T-helper 9 cell (primary cell): ENCODE measurements at places on chromosomes 1 and 21.

DNA sequence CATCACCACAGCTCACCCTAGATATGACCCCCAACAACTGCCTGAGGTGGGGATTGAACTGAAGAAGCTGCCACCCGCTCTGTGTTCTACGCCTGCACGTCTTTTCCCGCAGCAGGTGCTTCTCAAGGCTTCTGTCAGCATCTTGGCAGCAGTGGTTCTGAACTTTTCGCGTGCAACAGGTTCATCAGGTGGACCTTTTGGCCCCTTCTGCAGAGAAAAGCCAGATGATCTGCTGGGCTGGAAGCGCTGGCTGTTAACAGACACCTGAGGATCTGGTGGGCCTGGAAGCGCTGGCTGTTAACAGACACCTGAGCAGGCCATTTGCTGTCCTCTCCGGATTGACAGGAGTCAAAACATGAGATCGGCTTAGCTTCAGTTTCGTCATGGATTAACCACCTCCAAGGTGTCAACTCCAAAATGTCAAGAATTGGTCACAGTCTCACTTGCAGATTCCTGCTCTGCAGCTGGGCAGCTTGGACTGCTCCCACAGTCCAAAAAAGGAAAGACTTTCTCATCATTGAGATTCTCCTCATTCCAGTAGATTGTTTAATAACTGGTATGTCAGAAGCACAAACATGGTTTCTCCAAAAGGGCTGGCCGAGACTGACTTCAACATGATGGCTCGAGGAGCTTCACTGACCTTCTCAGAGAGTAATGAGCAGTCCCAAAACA, 4.7 kb downstream of the C1orf174 start:
- DNase-seq, result no peak

DNA sequence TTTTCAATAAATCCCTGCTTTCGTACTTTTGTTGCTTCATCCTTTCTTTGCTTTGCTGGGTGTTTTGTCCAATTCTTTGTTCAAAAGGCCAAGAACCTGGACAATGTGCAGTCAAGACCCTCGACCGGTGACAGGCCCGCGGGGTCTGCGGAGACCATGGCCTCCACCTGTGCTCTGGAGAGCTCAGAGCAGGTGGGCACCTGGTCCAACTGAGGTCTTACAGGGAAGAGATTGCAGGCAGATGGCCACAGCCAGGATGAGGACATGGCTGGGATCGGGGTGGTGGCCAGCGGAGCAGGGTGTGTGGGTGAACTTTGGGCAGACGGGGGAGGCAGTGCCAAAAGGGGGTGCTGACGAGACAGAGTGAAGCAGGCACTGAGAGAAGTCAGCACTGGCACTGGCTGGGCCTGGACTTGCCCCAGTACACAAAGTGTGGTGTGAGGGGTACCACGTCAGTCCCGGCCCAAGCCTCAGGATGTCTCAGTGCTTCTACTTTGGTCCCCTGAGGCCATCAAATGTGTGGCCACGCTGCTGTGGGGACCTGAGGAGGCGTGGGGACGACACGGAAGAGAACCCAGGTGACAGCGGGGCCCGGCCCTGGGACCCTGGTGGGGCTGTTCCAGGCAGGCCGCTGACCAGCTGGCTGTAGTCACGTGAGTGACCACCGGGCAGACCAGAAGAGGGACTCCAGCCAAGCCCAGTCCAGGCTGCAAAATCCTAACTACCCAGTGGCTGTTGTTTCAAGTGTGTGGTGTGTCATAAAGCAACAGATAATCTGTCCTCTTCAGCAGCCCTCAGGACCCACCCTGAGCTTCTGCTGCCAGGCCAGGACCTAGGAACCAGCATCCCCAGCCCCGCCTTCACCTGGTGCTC, 10.4 kb upstream of the CCDC27 start:
- no peak for DNase-seq

DNA sequence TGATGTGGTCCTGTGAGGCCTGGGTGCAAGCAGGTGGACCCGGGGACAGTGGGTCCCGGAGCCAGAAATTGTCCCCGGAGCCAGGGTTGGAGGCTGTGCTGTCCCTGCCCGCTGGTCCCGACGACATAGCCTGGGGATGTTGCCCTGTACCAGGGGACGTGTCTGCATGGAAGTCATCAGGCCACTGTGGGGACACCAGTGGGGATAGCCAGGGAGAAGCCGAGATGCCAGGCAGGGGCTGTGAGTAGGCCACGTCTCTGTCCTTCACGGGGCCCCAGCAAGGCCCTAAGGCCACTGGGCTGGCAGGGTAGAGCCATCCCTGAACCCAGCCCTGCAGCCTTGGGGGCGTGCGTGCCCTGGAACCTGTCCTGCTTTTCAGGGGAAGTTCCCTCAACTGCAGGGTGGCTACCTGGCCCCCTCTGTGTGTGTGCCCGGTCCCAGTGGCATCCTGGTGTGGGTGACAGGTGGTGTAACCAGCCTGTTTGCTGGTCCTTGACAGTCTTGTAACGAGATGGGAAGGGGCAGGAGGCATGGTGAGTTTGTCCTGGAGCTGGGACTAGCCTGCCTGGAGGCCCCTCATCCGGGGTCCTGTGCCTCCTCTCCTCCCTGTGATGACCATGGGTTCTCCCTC, 73.2 kb downstream of the OBSCN start:
- no peak for DNase-seq

DNA sequence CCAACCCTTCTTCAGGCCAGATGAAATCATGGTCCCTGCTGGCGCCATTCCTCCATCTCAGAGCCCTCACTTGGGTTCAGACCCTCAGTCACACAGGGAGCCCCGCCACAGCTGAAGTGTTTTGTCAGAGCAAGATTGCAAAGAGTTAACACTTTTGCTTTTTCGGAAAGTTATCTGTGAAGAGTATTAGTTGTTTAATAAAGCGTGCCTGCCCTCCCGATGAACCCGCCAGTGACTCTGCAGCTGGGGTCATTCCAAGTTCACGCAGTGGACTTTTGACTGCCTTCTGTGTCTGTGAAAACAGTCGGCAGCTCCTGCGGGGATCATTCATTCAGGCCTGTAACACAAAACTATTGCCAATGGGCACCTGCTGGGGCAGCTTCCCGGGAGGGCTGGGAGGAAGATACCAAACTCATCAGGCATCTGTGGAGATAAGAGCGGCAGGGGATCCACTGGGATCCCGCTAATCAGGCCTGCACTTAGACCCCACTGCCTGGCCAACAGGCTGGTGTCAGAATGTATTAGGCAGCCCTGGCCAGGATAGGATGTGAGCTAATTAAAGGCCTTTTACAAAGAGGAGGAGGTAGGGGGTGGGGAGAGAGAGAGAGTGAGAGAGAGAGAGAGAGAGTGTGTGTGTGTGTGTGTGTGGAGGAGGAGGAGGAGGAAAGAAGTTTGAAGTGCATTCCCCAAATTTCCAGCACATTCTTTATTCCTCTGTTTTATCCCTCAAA, 184.5 kb downstream of the DHRS3 start:
- no peak for DNase-seq

- DNase-seq, result no peak
Measured at GRCh38 chr1:199124351-199124750, 485.5 kb downstream of the PTPRC start.

- no peak for DNase-seq
Measured at GRCh38 chr1:11560061-11560460, 81.1 kb downstream of the DISP3 start.

GRCh38 chr1:25848531-25848930, 10.7 kb downstream of the AUNIP start:
- DNase-seq, result no peak

- no peak for DNase-seq
Measured at GRCh38 chr1:22884806-22885530, 87.7 kb downstream of the LACTBL1 start.

DNA sequence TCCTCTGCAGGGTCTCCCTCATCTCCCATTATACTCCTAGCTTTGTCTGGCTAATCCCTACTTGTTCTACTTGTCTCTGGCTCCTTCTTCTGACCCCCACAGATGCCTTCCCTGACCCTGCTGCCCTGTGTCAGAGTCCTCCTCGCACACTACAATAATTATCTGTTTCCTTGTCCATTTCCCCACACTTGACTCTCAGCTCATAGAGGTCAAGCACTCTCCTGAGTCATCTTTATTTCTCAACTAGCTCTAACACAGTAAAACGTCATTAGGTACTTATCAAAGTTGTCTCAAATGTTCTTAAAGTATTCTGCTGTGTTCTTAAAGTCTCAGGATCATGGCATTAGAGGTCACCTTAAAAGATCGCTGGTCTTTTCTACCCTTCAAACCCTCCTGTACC, 47.1 kb downstream of the C8A start:
- DNase-seq, result no peak

GRCh38 chr1:167137332-167137781, 43.5 kb downstream of the STYXL2 start:
- no peak for DNase-seq

DNA sequence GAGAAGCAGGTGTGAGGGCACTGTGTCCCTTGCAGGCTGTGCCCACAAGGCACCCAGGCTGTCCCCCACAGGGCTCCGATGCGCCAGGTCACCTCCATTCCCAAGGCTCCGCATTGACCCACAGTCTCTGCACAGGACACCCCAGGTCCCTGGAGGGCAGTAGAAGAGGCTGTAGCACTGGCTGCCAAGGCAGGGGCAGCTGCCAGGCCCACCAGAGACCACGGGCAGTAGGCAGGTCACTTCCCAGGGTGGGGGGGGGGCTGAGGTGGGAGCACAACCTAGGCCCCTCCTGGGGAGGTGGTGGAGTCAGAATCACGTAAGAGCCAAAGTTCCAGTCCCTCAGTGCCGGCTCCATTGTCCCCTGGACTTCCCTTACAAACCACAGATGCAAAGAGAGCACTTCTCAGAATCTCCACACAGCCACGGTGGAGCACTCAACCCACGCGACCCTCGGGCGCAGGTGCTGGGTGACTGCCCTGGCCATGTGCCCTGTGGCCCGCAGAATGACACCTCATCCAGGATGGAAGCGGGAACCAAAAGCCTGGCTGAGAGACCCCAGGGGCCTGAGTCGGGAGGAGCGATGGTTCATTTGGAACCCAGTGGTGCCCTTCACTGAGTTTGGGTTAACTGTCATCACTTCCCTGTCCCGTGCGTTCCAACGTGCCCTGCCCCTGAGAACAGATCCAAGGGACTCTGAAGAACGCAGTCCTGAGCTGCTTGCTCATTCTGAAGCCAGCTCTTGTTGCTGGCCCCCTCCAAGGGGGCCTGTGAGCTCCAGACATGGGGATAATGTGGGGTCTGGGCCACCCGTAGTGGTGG, 69.7 kb upstream of the PDE9A start:
- no peak for DNase-seq

- no peak for DNase-seq
Measured at GRCh38 chr1:205258719-205259118, 31.0 kb downstream of the TMCC2 start.

DNA sequence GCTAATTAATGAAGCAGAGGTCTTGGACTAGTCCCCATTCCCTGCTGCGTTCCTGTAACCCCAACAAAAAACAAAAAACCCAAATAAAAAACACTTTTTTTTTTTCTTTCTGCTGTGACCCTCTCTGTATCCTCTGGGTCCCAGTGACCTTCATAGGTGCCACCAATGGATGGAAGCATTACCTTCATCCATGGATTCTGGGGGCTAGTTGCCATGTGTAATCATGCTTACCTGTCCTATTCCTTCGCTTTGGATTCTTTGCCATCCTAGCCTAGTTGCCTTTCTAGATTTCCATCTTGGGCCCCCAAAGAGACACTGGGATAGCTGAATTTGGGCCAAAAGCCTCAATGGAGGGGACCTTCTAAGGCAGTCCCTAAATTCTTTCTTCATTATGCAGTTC, 1208.7 kb downstream of the BRINP3 start:
- DNase-seq, result no peak

DNA sequence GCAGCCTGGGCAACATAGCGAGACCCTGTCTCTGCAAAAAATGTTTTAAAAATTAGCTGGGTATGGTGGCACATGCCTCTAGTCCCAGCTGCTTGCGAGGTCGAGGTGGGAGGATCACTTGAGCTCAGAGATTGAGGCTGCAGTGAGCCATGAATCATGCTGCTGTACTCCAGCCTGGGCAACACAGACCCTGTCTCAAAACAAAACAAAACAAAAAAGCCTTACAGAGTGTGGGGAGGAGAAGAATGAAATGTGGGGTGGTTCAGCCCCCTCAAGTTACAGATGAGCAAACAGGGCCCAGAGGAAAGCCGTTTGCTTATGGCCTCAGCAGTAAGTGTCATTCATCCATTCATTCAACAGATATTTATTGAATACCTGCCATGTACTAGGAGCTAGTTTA, 40.7 kb downstream of the RPS6KA1 start:
- no peak for DNase-seq

DNA sequence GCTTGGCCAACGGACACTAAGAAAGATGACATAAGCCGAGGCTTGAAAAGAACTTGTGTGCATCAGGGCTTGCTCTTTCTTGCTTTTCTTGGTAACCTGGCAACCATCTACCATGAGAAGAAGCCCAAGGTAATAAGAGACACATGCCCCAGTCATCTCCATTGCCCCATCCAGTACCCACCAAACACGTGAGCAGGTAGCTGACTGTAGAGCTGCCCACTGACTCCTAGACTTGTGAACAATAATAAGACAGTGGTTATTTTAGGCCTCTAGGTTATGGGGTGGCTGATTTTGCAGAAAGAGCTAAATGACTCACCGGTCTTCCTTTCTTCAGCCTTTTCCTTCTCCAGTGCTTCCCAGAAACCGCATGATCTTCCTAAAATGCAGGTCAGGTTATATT, 105.0 kb upstream of the JUN start:
- no peak for DNase-seq

- no peak for DNase-seq
Measured at GRCh38 chr1:169571450-169571849, 14.8 kb downstream of the F5 start.

GRCh38 chr1:98842241-98842640, 162.4 kb downstream of the PLPPR5 start:
- no peak for DNase-seq

GRCh38 chr1:185166106-185166505, 9.1 kb downstream of the SWT1 start:
- DNase-seq, result no peak

DNA sequence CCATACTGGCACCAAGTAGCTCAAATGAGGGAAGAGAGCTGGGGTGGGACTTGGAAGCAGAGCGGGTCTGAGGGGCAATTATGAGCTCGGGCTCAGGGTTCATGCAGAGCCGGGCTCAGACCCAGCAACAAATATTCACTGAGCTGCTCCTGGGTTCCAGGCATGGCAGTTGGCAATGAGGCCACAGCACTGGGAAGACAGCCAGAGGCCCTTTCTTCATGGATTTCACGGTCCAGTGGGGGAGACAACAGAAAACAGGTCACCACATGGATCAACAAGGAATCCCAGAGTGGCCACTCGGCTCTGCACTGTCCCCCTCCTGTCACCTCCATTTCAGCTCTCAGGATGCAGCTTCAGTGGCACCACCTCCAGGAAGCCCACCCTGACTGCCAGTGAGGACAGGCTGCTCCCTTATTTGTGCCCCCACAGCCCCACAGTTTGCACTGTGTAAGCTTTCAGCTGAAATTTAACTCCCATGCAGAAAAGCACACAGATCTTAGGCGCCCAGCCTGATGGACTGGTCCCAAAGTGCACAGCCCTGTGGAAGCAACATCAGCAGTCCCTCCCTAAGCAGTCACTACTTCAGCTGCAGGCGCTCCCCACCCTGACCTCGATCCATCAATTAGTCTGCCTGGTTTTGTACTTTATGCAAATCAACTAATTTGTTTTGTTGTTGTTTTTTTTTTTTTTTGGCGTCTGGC, 22.4 kb downstream of the ARHGEF19 start:
- DNase-seq, result no peak
